ENCODE measurements at places on chromosomes 5 and 9. TPM values are rescaled to one million over a fixed set of nuclear protein-coding genes. Genes with fewer than 3 reads are reported as not detected.

Gene FCN2
- total RNA-seq, result not detected

DNA sequence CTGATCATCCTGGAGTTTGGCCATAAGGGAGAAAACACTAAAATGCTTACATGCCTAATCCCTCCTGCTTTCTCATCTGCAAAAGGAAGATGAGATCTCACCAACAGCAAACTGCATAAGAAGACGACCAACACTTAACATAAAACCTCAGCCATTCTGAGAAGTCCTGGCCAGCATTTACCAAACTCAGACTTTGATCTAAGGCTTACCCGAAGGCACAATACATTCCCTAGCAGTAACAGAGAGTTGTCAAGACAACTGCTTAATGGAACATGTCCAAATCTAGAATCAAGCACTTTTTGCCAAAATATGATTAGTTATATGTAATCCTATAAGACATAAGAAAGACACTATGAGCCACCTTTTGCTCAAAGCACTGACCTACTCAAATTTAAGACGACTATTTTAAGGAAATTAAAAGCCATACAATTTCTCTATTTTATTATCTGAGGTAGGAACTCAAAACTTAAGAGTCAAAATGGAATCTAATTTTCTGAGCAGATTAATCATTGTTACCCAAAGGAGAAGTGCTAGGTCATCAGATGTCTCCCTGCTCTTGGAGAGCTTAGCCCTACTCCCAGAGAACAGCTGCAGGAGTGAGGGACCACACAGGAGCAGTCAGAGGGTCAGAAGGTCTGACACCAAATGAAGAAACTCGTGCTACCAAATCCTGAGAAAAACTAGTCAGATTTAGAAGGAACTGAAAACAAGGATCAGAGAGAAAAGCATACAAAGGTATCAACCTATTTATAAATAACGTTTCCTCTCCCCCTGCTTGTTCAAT lies 39.3 kb downstream of the EPB41L4A start:
- no peak for DNase-seq
- H3K27ac ChIP-seq, result no peak overlapping the region
- H3K36me3 ChIP-seq, result no peaks in the 10 kb centered on the region

Gene MTX3
- total RNA-seq, result 24.1 TPM

DNA sequence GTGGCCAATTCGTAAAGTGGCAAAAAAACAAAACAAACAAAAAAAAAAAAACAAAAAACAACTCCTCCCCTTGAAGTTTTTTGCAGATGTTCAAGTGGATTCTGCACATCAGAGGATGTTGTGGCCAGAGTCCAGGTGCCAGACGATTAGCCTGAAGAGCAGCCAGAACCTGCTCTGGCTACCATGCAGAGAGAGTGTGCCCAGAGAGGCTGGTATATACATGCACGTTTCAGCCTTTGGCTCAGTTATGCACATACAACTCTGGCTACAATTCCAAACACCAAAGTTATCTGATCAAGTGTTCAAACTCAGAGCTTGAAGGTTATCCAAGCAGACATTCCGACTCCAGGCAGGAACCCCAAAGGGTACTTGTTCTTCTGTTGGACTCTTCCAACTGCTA lies 34.7 kb downstream of the GGTA1 start:
- H3K27me3 ChIP-seq, result no peaks in the 10 kb centered on the region
- no peak for DNase-seq
- peaks cover 4% of the 10 kb centered on the region for H3K4me1 ChIP-seq
- H3K36me3 ChIP-seq, result no peaks in the 10 kb centered on the region
- no peak overlapping the region for H3K4me3 ChIP-seq
- H3K27ac ChIP-seq, result no peak overlapping the region

GRCh38 chr9:115225459-115226116 lies 107.6 kb upstream of the TNC start:
- H3K4me1 ChIP-seq, result no peaks in the 10 kb centered on the region
- H3K27me3 ChIP-seq, result no peaks in the 10 kb centered on the region
- no peak overlapping the region for H3K4me3 ChIP-seq
- no peaks in the 10 kb centered on the region for H3K36me3 ChIP-seq
- no peak for DNase-seq

DNA sequence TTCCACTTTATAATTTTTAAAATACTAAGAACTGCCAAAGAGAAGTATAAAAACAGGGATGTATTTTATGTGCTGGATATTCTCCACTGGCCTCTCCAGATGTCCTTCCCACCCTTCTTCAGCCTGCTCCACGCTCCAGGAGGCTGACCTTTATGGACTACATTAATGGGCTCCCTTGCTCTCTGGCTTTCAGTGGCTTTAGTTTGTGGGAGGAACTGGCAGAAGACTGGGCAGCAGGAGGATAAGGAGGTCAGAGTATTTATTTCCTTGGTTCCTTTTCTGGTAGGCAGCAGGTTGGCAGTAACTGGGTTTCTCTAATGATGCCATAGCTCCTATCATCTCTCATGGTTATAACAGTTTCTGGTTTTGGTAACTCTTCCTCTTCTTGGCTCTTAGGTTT lies 133.9 kb downstream of the PAM start:
- H3K4me3 ChIP-seq, result no peak overlapping the region
- DNase-seq, result no peak
- H3K27ac ChIP-seq, result no peak overlapping the region

Gene DMRTA1
- 2.8 TPM for total RNA-seq

DNA sequence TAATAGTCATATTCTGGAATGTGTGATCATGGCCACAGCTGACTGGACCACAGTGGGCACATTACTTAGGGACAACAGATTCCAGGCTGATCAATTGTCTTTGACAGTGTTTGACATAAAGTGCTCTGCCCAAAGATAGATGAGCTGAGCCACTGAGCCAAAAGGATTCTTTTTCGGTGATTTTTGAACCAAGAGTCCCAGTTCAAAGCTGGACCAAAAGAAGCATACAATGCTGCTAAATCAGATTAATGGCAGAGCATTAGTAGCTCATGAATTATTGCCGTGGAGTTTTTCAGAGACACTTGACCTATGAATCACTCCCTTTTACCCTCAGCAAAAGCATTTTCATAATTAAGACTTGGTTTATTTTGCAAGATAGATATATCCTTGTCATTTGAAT lies 160.6 kb downstream of the IZUMO3 start:
- H3K27ac ChIP-seq, result no peak overlapping the region
- DNase-seq, result no peak
- H3K4me3 ChIP-seq, result no peak overlapping the region
- no peaks in the 10 kb centered on the region for H3K27me3 ChIP-seq
- H3K36me3 ChIP-seq, result no peaks in the 10 kb centered on the region

Gene UBAP2
- 61.1 TPM for total RNA-seq

Gene RAD23B
- total RNA-seq, result 154 TPM

DNA sequence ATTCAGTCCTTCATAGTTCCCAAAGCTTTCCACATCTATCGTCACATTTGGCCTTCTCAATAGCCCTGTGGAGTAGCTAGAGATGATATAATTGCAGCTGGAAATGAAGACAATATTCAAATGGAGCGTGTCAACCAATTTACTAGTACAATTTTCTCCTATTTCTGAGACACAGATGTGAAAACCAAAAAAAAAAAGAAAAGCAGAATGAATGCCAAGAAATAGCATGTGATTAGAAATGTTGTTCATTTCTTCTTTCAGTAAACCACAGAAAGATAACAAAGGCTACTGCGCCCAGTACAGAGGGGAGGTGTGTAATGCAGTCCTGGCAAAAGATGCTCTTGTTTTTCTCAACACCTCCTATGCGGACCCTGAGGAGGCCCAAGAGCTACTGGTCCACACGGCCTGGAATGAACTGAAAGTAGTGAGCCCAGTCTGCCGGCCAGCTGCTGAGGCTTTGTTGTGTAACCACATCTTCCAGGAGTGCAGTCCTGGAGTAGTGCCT lies 99.0 kb downstream of the MUSK start:
- no peaks in the 10 kb centered on the region for H3K27me3 ChIP-seq
- no peaks in the 10 kb centered on the region for H3K4me1 ChIP-seq
- DNase-seq, result no peak

- no peaks in the 10 kb centered on the region for H3K4me1 ChIP-seq
- no peak overlapping the region for H3K4me3 ChIP-seq
- no peak overlapping the region for H3K27ac ChIP-seq
Observed at GRCh38 chr9:137851516-137852267, 25.9 kb upstream of the CACNA1B start.

DNA sequence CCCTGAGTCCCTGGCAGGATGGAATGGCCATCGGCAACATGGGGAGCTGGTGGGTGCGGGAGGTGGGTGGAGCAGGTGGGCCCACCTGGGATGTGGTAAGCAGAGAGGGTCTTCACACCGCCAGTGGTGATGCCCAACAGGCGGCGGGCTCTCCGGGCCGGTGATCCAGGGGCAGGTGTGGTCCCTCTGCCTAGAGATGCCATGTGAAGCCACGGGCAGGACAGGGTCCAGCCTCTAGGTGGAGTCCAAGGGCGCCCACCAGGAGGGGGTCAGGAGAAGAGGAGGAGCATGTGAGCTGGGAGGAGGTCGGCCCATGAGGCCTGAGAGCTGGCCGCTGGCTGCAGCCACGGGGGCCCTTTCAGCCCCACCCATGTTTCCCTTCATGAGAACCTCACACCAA lies 221.1 kb downstream of the FANCC start:
- H3K4me3 ChIP-seq, result no peak overlapping the region
- H3K4me1 ChIP-seq, result no peaks in the 10 kb centered on the region
- H3K27ac ChIP-seq, result no peak overlapping the region
- DNase-seq, result peak; percentile 56
- peaks cover 3% of the 10 kb centered on the region for H3K36me3 ChIP-seq

DNA sequence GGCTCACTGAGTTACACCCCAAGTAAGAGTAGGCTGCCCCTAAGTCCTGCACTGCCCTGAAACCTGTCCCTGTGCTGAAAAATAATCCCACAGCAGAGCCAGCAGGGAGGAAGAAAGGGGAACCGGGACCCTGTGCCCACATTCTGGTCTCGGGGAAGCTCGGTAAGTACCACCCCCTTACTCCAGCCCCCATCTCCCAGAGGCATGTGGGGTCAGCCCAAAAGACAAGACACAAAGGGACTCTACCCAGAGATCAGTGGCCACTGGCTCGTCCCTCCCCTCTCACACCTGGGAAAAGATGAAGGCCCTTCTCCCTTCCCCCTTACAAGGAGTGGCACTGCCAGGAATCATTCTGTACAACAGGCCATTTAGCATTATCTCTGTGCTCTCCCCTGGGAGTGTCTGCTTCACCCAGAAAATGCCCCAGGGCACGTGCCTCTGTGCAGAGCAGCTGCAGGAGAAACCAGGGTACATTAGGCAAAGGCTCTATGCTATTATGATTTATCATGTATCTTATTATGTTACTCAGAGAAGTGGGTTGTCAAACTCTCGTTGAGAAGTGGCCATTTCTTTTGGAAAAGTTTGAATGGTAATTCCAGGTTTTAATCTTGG lies 71.3 kb downstream of the NDFIP1 start:
- no peak overlapping the region for H3K4me3 ChIP-seq
- no peaks in the 10 kb centered on the region for H3K27me3 ChIP-seq
- peaks cover 3% of the 10 kb centered on the region for H3K4me1 ChIP-seq
- no peak for DNase-seq

DNA sequence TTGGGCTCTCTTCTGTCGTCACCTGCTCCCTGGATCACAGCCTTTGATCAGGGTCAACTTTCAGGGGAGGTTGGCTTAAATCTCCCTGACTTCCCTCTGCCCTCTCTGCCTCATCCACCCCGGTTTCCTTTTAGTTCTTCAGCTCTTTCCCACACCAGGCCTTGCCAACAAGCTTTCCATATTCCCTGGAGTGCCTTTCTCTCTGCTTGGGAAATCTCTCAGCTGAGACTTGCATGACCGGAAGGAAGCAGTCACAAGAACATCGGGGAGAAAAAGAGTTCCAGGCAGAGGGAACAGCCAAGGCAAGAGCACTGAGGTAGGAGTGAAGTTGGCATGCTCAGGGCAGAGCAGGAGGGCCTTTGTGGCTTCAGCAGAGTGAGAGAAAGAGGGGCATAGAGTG lies 88.4 kb upstream of the HSPA9 start:
- no peaks in the 10 kb centered on the region for H3K36me3 ChIP-seq
- H3K27me3 ChIP-seq, result no peaks in the 10 kb centered on the region
- no peak overlapping the region for H3K4me3 ChIP-seq
- H3K27ac ChIP-seq, result no peak overlapping the region
- no peak for DNase-seq

- no peaks in the 10 kb centered on the region for H3K27me3 ChIP-seq
- DNase-seq, result no peak
- H3K27ac ChIP-seq, result no peak overlapping the region
- H3K4me3 ChIP-seq, result peak overlapping the region; percentile 73
- no peaks in the 10 kb centered on the region for H3K36me3 ChIP-seq
- no peaks in the 10 kb centered on the region for H3K4me1 ChIP-seq
Observed at GRCh38 chr9:19464061-19464763, 55.4 kb downstream of the ACER2 start.

Gene TMEM174
- total RNA-seq, result not detected

Gene PPP2R2B
- total RNA-seq, result 15.2 TPM

GRCh38 chr5:370311-370958 lies 48.9 kb downstream of the AHRR start:
- H3K36me3 ChIP-seq, result no peaks in the 10 kb centered on the region
- no peak overlapping the region for H3K27ac ChIP-seq
- DNase-seq, result peak; percentile 17
- no peak overlapping the region for H3K4me3 ChIP-seq
- H3K4me1 ChIP-seq, result no peaks in the 10 kb centered on the region

DNA sequence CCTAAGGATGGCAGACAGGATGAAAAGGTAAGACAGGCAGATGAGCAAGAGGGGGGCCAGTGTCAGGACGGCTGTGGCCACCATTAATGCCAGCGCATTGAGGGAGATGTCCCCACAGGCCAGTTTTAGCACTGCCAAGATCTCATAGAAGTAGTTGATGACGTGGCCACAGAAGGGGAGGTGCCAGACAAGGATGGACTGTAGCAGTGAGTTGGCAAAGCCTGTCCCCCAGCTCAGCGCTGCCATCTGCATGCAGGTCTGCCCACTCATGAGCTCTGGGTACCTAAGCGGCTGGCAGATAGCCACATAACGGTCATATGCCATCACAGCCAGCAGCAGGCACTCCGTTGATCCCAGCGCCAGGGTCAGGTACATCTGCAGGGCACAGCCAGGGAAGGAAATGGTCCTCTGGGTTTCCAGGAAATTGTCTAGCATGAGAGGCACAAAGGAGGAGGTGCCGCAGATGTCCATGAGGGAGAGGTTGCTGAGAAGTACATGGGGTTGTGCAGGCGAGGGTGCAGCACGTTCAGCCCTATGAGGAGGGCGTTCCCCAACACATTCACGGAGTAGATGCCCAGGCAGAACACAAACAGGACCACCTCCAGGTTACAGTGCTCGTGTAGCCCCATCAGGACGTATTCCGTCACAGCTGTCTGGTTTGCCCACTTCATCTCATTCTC lies 10.8 kb downstream of the OR13J1 start:
- H3K27ac ChIP-seq, result no peak overlapping the region
- H3K36me3 ChIP-seq, result no peaks in the 10 kb centered on the region
- H3K4me3 ChIP-seq, result no peak overlapping the region
- no peak for DNase-seq
- H3K4me1 ChIP-seq, result no peaks in the 10 kb centered on the region

GRCh38 chr5:169091396-169091980 lies 209.5 kb downstream of the SLIT3 start:
- no peak overlapping the region for H3K27ac ChIP-seq
- DNase-seq, result no peak
- no peaks in the 10 kb centered on the region for H3K27me3 ChIP-seq
- no peak overlapping the region for H3K4me3 ChIP-seq

Gene C5orf58
- 1.4 TPM for total RNA-seq

Gene RASEF
- total RNA-seq, result 1.9 TPM
